CD4-positive, alpha-beta T cell treated with Interleukin-6 at 100 ng/mL for 8 hours (primary cell): ENCODE measurements at places on chromosomes 2 and 18.

DNA sequence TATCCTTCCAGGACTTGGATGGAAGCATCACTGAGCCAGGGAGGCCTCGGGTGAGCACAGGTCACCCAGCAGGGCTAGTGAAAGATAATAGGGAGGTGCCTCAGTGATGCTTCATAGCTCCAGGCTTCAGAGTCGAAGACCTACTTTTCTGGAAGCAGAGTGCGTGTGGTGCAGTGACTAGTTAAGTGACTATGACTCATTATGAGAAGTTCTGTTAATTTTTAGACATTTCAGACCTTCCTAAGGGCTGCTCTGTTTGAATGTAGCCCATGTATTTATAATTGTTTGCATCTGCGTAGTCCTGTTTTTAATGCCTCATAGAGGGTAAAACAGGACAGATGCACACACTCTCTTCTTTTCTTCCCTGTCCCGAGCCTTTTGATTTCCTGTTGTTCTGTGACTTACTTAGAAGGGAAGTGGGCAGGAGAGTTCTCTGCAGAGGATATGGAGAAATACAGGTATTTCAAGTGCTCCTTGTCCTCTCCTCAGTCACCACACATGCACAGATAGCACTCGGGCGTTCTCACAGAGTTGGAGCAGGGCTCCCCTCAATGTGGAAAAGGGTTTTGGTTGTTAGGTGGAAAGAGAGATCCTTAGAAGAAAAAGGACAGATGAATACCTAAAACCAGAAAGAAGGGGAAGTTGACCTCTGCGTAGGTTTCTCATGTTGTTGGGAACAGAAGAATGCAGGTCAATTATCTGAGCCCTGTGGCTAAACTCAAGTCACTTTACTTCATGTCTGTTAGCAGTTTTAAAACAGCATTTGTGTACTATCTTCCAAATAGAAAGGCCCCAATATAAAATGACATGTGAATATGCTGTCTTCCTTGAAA lies 34.7 kb downstream of the RALB start:
- no peak for DNase-seq

DNA sequence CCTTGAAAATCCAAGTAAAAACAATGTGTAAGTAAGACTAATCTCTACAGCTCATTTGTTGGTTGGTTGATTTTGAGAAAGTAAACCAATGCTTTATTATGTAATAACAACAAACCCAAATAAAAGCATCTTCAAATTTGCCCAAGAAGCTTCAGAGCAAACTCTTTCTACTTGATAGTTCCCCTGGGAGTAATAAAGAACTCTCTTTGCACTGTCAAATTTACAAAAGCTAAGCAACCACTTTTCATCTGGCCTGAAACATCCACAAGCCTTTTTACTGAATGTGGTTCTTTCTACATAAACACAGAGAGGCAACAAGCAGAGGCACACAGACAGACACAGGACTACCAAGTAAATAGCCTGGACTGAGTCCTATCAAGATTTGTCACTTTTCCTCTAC lies 28.8 kb upstream of the CACNB4 start:
- DNase-seq: no peak

DNA sequence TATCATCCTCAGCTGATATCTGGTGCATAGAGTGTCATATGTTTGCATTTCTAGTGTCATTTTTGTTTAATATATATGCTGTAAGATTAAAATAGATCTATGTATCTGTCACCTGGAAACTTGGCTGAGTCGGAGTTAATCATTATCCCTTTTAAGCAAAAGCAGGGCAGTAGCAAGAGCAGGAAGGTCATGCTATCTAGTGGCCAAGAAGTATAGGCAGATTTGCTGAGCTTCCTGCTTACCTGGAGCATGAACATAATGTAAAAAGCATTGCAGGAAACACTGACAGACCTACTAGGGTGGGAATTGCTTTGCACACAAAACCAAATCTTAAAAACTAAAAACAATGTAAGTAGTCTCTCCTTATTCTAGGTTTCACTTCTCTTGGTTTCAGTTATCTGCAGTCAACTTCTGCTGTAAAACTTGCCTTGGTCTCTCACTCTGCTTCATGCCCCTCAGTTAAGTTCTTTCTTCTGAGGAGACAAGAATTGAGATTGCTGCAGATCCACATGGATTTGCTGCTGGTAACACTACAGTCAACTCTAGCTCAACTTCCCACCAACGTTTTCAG lies 295.3 kb downstream of the CDH7 start:
- no peak for DNase-seq

DNA sequence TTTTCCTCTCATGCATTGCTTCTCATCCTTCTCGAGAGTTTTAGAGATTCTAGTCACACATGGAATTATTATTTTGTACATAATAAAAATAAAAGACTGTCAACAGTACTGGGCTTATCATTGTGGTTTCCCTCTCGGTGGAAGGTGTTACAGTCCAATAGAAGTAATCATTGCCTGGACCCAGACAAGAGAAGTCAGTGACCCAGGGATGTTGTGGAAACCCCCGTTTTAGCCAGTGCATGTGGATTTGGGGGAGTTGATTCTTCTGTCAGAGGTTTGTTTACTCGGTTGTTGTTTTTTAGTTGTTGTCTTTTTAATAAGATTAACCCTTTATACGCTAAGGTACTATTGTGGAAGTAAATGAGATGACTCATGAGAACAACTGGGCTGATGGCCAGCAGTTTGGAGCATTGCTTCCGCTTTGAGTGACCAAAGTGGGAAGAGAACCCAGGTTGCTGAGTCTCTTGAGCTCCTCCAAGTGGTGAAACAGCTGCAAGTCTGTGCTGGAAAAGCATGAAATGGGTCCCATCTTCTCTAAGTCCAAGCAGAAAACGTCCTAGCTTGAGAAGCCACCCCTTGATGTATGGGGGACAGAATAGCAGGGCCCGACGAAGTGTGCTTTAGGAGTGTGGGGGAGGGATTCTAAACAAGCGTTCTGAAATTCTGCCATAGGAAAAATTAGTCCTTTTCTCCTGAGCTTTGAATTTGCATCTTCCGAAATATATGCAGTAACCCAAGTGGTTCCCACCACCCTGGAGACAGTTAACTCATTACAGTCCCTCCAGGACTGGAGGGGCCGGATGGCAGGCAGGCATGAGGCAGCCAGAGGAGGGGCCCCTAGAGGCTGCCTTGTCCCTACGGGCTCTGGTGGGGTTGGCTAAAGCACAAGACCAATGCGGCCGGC lies 61.8 kb upstream of the GPR45 start:
- no peak for DNase-seq

DNA sequence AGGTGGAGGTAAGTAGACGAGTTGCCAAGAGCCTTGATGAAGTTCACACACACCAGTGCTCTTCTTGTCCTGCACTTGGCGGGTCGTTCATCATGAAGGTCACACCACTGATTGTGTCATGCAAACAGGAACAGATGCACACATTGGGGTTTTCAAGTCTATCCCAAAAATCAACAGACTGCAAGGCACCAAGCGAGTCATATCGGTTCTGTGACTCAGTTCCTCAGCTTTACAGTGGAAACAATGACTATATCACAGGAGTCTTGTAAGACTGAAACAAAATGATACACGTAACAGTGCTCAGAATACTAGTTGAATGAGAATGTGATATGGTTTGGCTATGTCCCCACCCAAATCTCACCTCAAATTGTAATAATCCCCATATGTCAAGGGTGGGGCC lies 526.9 kb upstream of the ID2 start:
- DNase-seq: no peak

DNA sequence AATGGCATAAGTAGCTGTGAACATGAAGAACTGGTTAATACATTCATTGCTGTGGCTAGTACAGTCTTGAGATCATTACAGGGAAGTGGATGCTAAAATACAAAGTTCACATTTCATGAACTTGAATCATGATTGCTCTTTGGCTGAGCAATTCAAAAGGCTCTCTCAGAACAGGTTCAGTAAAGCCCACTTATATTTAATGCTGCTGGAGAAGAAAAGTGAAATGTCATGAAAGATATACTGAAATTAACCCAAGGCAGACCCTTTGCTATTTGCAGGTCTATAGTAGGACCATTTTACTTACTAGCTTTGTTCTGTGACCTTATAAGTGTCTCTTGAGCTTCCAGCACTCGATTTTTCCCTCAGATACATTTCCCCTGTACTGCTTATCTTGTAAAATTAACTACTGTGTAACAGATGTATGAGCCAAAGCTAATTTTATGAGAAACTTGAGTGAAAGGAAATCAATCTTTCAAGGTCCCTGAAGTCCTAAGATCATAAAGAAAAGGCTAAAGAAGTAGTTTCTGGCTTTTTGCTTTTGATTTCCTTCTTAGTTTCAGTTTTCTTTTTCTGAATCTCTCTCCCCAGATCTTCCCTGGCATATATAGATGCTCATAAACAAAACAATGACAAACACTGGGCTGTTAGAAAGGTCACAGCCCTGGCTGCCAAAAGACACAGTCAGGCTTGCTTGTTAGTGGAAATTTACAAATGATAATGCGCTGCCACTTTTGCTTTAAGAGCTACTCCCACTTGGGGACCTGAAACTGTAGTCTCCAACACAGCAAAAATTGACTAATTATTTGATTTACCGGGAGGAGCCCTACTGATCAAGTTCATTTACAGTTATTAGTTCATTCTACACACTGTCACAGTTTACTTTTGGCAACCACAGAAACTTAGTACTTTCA lies 132.7 kb upstream of the XPO1 start:
- no peak for DNase-seq

- no peak for DNase-seq
These were observed 74.7 kb downstream of the MERTK start for GRCh38 chr2:111972955-111973565.

- DNase-seq: no peak
These were observed 34.3 kb downstream of the MRPL44 start for GRCh38 chr2:223991611-223992010.

DNA sequence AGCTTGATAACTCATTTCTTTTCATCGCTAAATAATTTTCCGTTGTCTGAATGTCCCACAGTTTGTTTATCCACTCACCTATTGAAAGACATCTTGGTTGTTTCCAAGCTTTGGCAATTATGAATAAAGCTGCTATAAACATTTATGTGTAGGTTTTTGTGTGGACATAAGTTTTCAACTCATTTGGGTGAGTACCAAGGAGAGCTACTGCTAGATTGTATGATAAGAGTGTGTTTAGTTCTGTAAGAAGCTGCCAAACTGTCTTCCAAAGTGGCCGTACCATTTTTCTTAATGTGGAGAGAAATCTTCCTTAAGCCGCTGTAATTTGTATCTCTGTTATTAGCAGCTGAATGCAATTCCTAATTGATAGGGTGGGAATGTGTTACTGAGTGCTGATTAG lies 11.4 kb upstream of the CTIF start:
- DNase-seq: no peak

GRCh38 chr2:170408461-170409163 lies 230.7 kb downstream of the MYO3B start:
- DNase-seq: no peak

GRCh38 chr18:76407681-76408080 lies 87.4 kb downstream of the ZNF516 start:
- no peak for DNase-seq

GRCh38 chr2:43758739-43759138 lies 15.1 kb upstream of the DYNC2LI1 start:
- no peak for DNase-seq

DNA sequence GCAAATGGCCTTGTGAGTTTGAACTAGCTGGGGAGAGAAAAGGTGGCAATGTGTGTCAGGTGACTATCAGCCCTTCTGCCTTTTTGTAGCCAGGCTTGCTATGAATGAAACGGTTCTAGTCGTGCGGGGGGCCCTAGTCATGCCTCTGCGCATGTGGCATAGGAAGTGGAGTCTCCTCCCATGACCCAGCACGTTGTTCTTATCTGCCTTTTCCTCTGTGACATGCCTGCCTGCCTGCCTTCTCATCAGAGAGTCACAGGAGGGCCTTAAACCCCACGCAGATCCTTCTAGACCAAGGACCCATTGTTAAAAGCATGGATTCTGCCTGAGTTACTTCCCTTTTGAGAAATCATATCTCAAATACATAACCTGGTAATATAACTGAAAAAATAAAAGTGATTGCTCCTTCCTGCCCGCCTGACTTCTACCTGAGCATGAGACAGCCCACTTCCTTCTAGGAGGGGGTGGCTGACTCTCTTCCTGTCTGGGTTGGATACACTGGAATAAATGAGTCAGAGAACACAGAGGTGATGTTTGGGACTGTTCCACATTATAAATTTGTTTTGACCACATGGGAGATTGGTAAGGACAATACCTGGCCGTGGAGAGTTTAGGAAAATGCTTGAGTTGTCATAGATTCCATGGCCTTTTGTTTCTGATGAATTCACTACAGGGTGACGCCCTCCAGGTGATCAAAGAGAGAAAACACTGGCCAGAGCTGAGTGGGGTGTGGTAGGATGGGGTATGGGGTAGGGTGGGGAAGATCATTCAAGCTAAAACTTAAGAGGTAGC lies 49.8 kb downstream of the FBLN7 start:
- peak; percentile 86 for DNase-seq

GRCh38 chr2:222424729-222425671 lies 657 bp downstream of the SGPP2 start:
- no peak for DNase-seq

DNA sequence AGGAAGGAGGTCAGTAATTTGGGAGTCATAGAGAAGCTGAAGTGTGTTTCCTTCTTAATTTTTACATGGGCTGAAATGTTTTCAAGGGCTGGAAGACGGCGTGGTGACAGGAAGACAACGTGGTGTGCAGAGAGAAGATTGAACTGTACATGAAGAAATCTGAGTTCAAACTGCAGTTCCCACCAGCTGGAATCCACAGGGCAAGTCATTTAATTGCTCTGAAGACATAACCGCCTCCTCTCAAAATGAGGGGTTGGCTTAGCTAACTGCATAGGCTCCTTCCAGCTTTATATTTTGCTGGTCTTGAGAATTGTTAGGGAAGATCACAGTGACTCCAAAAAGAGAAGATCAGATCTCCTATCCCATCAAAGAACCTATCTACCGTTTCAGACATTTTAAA lies 103.9 kb downstream of the SLC8A1 start:
- no peak for DNase-seq
